ENCODE measurements at places on chromosomes 6 and 20.

- no peak for DNase-seq
These were observed 3.3 kb downstream of the TMEM244 start for GRCh38 chr6:129857838-129858237.

GRCh38 chr20:31835977-31836852 lies 9.2 kb downstream of the FOXS1 start:
- DNase-seq: no peak

DNA sequence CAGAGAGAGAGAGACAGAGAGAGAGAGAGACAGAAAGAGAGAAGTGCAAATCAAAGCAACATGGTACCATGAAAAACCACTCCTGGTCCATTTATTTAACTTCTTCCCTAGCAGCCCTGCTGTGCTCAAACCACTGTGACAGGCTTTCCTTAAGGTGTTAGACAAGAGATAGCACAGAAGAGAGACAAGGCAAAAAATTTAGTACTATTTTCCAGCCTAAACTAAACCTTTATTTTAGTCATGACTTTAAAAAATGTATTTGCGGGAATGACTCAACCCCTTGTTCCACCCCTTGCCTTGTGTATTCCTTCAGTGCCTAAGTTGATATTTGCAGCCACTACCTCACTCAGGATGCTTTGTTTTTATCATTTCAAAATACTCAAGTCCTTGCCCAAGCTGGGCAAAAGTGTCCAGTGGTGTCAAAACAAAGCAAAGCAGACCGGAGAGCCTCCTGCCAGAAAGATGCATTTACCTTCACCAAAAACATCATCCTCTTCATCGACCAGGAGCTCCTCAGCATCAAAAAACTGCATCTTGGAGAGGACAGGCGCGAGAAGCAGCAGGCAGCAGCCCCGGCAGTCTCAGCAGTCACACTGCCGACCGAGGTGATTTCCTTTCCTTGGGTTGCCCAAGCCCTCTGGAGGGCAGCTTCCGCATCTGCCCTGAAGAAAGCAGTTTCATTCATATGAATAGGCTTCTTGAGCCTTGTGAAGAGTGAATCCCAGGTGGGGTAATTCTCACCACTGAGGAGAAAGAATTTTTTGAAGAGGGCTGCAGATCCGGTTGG lies at the start of gene RIPOR2:
Gene RIPOR2 (minus strand): TSS at position 595 of the 787 bp plus-strand sequence. CDS start 62 bp downstream, at position 533.
- DNase-seq: no peak

DNA sequence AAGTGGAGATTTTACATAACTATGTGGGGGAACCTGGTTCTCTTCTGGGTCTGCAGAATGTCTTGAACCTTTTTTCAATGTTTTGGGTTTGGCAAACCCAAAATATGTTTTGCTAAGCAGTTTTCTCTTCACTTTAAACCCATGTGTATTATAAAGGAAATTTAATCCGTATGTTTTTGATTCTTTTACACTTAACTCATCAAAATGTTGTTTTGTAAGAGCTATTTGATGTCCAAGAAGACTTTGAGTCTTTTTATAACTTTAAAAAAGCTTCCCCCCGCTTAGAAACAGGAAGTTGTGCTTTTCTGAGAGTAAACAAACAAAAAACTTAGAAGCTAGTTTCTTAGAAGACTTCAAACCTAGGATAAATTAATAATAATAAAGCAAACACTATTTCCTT lies 81.9 kb upstream of the CEP162 start:
- peak; percentile 36 for DNase-seq

DNA sequence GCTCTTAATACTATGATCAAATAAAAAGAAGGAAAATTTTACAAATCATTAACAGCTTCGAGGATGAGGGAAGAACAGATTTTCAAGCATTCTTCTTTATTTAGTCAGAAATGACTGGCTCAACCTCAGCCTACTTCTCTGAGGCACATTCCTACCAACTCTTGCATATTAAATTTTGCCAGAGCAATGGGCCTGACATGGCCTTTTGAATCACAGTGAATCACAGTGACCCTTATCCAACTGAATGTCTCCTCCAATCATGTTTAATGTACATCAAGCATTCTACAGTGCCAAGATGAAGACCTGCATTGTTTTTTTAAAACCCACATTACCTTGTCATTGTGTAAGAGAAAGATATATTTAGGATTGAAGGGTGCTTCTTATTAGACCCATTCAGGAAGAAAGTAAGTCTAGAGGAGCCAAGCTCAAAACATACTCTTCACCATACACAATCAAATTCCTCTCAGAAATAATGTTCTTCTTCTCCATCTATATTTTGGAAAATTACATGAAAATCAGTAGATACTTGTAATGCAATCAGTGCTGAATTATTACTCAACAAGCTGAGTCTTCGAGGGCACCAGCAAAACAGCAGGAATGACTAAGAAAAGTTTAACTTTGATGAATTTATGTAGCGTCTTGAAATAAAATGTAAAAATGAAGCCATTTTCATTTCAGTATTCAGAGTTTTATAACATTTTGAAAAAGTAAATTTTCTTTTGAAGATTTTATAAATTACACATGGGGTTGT lies 44.1 kb upstream of the MOXD1 start:
- DNase-seq: no peak

DNA sequence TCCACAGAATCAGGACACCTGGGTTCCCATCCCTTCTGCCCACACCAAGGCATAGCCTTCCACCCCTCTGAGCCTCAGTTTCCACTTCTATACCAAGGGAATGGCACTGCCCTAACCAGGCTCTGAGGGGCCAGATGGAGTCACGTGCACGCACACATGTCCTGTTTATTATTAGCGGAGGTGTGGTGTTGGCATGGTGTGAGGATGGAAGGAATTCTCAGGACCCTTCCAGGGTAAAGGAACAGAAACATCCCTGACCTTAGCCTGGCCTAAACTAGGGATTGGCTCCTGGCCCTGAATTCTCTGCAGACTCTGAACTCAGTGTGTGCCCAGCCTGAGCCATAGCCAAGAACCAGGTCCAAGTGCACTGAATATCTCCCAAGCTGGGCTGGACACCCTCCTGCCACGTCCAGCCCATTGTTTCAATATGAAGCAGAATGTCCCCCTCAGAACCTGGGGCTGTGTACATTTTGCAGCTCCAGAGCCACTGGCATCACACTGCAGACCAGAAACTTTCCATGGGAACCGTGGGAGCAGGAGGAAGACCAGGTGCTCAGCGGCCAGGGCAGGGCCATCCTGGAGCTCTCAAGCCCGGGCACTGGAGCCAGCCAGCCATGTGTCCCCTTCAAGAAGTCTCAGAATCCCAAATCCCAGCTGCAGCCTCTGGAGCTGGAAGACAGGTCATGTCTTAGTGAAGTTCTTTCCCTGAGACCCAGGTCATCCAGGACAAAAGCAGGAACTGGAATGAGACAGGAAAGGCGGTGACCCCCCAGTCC lies 208.4 kb downstream of the ANKRD60 start:
- DNase-seq: no peak

DNA sequence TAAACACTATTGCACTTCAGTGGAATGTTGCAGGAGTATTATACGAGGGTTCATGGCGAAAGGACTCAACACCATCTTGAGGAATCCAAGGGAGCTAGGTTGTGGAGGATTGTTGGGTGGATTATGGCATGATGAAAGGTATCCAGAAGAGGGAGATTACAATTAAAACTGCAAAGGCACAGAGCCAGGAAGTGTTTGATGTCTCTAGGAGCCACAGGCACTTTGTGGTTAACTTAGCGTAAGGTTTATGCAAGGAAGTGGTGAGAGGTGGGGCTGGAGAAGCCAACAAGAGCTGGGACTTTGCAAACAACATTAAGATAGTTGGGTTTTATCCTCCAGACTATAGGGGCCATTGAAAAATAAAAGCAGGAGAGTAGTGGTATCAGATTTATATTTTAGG lies 86.6 kb upstream of the TPD52L1 start:
- no peak for DNase-seq

- no peak for DNase-seq
These were observed 222.0 kb upstream of the SGK1 start for GRCh38 chr6:134539865-134540323.

GRCh38 chr6:16670617-16671051 lies 90.6 kb downstream of the ATXN1 start:
- DNase-seq: peak; percentile 31

GRCh38 chr6:66851930-66852329 lies 1144.9 kb upstream of the EYS start:
- DNase-seq: no peak

DNA sequence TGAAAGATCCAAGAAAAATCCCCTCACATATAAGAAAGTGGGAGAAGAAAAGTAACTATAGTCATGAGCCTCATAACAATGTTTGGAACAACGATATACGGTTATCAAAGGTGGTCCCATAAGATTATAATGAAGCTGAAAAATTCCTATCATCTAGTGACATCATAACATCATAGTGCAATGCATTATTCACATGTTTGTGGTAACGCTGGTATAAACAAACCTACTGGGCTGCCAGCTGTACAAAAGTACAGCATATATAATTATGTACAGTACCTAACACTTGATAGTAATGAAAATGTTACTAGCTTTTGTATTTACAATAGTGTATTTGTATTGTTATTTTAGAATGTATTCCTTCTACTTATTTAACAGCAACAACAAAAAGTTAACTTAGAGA lies 240.7 kb downstream of the RNGTT start:
- no peak for DNase-seq

DNA sequence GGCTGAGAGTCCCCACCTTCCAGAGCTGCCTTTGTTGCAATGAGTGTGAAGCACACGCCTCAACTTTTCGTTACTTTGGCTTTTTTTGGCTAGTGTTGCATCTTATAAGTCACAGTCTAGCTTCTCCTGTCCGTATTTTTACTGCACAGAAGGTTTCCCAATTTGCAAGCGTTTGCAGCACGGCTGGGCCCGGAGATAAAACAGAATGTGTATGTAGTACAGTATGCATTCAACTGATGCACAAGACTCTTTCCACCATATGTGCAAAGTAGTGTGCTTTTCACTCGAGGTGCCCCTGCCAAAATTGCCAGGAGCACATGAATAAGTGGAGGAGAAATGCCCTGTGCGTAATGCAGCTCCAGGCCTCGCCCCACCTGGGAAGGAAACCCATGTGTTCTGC lies 79.6 kb downstream of the SOBP start:
- no peak for DNase-seq

- DNase-seq: no peak
These were observed 10.9 kb downstream of the BANF2 start for GRCh38 chr20:17710379-17711266.

GRCh38 chr20:38890497-38890818 lies 35.8 kb upstream of the FAM83D start:
- no peak for DNase-seq

DNA sequence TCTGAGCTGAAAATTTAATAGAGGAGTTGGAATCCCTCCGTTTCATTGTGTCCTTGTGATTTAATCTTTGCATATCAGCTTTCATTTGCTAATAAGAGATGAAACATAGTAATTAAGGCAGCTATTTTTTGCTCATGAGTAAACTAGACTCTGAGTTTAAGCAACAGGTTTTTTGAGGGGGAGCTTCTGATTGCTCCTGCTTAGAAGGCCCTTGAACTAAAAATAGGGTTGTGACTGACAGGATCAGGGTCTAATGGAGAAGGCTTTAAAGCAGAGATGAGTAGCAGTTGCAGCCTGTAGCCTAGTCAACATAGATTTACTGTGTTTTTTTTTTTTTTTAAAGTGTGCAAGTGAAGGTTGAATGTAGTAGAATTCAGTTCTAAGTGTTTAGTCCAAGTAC lies 17.4 kb downstream of the HSF2 start:
- no peak for DNase-seq

GRCh38 chr6:17985934-17986655 lies 1.3 kb downstream of the KIF13A start:
- no peak for DNase-seq

- no peak for DNase-seq
These were observed 24.9 kb upstream of the SLC2A12 start for GRCh38 chr6:134077301-134077700.

DNA sequence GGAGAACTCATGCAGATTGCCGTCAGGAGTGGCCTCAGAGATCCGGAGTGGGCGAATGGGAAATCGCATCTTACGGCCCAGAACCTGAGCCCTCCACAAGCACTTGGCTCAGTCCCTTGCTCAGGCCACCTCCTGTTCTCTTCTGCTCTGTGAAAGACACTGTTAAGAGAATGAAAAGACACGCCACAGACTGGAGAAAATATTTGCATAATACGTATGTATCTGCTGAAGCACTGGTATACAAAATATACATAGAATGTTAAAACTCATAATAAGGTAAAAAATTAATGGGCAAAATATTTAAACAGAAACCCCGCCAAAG lies 838 bp upstream of the POM121L2 start:
- DNase-seq: no peak

DNA sequence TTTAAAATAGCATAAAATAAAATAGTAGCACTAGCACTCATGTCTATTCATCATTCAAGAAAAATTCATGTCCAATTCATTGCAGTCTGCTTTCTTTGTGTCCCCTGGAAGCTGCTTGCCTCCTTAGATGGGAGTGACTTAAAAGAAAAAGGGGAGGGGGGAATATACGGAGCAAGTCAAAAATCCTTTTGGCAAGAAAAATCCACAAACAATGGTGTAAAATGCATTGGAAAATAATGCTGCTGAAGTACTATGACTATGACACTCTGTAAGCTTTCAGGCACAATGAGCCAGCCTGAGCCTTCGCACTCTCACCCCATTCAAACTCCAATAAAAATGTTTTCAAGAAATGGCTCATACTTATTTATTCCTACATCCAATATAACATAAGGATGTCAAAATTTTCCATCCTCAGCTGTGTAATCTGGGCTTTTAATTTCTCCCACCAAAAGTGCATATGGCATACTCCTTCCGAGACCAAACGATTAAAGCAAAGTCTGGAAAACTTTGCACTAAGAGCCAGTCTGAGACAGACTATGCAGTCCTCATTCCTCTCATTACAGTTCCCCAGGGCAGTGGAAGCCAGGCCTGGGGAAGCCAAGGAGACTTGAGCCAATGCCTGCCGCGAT lies 790 bp downstream of the NEDD9 start:
- DNase-seq: peak; percentile 76

DNA sequence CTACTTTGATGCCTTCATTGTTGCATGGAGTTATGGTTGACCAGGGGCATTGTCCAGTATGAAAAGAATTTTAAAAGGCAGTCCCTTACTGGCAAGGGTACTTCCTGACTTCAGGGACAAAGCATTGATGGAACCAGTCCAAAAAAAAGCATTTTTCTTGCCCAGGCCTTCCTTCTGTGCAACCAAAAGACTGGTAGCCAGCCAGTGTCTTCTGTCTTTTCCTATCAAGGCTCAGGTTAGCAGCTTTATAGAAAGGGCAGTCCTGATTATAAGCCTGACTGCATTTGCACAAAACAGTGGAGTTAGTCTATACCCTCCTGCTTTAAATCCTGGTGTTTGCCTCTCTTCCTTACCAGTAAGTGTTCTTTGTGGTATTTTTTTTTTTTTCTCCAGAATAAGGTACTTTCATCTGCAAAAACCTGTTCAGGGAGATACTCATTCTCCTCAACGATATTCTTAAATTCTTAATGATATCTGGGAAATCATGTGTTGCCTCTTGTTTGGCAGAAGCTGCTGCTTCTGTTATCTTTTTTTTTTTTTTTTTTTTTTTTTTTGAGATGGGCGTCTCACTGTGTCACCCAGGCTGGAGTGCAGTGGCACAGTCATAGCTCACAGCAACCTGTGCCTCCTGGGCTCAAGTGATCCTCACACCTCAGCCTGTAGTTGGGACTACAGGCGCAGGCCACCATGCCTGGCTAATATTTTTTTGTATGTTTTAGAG lies 33.9 kb downstream of the SCAF8 start:
- DNase-seq: no peak
